ENCODE measurements at places on chromosomes 13 and 19.

DNA sequence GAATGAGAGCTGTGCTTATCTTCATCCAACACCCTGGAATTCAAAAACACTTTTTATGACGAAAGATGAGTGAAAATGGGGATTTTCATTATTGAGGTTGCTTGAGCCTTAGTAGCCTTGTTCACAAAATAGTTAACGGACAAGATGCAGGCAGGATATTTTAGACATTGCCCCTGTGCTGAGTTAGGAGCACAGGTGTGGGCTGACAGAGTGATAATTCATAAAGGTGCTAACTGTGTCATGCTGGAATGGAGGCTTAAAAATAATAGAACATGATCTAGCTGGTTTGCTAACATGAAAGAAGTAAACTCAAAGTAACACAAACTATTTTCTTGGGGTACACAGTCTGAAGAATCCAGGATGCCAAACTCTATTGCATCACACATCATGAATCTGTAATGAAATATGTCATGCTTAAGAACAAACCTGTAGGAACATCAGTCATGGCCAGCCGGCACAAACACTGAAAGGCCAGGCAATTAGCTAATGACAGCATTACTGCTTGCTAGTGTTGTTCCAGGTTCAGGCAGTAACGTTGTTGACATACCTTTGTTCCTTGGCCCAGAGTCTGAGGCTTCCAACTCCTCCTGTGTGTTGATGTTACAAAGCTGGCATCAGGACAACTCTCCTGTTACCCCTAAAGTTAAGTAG, 55.3 kb downstream of the FRY start:
- no peak for DNase-seq
- H3K4me1 ChIP-seq: peaks cover 16% of the 10 kb centered on the region
- H3K4me3 ChIP-seq: no peak overlapping the region
- H3K27me3 ChIP-seq: no peaks in the 10 kb centered on the region

- no peak overlapping the region for H3K4me3 ChIP-seq
- no peaks in the 10 kb centered on the region for H3K27me3 ChIP-seq
- no peaks in the 10 kb centered on the region for H3K4me1 ChIP-seq
- H3K27ac ChIP-seq: no peak overlapping the region
- no peak for DNase-seq
Measured at GRCh38 chr13:59834801-59835200, 328.9 kb downstream of the DIAPH3 start.

- no peak overlapping the region for H3K4me3 ChIP-seq
- no peak for DNase-seq
- no peak overlapping the region for H3K27ac ChIP-seq
- H3K27me3 ChIP-seq: peaks cover 18% of the 10 kb centered on the region
- peaks cover 8% of the 10 kb centered on the region for H3K4me1 ChIP-seq
Measured at GRCh38 chr19:32199501-32200040, 145.8 kb upstream of the ZNF507 start.

DNA sequence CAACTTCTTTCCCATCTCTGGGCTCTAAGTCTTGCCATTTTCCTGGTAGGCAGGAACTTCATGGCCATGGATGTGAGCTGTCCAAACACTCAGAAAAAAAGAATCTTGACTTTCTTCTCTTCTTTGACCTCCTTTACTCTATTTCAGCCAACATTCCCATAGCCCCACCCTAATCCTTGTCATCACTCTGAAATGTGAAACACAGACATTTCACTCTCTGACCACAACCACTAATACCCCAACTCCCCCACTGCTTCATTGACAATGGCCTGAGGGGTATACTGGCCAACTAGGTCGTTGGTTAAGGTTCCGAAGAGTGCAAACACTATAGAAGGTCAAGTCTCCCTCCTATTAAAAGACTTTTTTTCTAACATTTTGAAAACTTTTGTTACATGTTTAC, 4.7 kb upstream of the CYP2A13 start:
- H3K4me1 ChIP-seq: peaks cover 3% of the 10 kb centered on the region
- DNase-seq: no peak

DNA sequence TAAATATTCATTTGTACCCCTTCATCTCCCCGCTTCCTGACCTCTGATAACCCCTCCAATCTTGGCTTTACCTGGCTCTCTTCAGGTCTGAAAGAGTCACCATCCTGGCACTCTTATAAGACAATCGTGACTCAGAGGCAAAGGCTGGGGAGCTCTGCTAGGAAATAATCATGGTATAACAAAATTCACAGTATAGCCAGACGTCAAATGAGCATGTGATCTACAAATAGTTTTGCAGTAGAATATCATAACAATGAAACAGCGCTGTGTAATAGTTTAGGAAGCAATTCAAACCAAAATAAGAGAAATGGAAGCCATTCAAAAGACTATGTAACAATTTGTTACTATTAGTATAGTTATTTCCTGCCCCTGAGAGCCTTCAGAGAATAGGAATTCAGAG, 34.2 kb downstream of the RXFP2 start:
- DNase-seq: no peak
- H3K27me3 ChIP-seq: peaks cover under 1% of the 10 kb centered on the region
- H3K27ac ChIP-seq: peak overlapping the region; percentile 75
- no peaks in the 10 kb centered on the region for H3K36me3 ChIP-seq

DNA sequence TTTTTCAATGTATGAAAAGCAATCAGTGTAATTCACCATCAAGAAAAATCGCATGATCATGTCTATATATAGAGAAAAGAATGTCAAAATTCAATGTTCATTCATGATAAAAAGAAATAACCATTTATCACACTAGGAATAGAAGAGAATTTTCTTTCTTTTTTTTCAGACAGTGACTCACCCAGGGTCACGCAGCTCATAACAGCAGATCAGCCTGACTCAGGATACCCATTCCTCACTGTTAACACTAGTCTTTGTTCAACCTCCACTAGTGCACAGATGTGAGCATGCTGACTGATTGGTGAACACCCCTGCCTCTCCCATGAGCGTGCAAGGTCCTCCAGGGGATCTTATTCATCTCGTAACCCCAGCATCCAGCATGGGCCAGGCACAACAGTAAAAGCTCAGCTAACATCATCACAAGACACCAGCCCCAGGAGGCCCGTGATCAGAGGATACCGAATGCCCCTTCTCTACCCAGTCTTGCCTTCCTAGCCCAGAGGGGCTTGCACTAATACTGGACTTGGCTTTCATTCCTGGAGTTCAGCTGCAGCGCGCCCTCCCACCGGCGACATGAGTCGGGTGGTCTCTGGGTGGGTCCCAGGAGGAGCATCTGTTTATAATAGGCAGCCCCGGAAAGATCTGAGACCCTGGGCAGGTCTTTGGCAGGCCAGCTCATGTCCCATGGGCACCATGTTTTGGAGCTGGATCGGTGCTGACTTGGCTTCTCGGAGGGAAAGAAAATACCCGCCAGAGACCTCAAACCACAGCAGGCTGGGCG, 539.5 kb upstream of the SLC10A2 start:
- no peaks in the 10 kb centered on the region for H3K4me1 ChIP-seq
- H3K27me3 ChIP-seq: no peaks in the 10 kb centered on the region
- H3K4me3 ChIP-seq: no peak overlapping the region
- no peak overlapping the region for H3K27ac ChIP-seq
- DNase-seq: no peak

- peaks cover 3% of the 10 kb centered on the region for H3K4me1 ChIP-seq
- peak; percentile 38 for DNase-seq
- H3K27me3 ChIP-seq: peaks cover 27% of the 10 kb centered on the region
- H3K4me3 ChIP-seq: no peak overlapping the region
- no peaks in the 10 kb centered on the region for H3K36me3 ChIP-seq
- H3K27ac ChIP-seq: no peak overlapping the region
Measured at GRCh38 chr13:27379694-27380641, 44.5 kb upstream of the GTF3A start.

DNA sequence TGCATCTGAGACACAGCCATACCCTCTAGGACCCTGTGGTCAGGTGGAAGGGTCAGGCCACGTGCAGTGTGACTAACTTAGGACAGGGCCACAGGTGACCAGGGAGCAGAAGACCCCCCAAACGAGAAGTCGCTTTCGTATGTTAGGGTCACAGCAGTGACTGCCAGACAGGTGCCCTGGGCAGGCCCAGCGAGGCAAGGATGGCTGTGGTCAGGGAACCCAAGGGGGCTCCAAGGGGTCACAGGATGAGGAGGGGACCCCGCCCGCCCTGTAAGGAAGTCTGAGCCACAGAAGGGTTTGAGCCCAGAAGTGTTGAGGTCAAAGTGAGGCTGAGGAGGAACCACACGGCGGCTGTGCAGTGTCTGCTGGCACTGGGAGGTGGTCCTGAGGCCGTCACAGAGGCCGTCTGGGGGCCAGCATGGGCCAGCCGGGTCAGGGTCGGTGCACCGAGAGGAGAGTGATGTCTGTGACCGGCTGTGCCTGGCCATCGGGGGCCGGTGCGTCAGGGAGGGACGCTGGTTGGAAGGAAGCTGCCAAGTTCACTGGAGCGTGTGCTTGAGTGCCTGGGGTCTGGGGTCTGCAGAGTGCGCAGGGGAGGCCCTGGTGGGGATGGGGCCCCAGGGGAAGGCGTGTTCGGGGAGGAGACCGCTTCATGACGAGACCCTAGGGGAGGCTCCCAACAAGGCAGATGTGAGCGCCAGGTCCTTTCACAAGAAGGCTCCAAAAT, 24.8 kb upstream of the TMEM255B start:
- no peak overlapping the region for H3K4me3 ChIP-seq
- H3K27ac ChIP-seq: no peak overlapping the region
- no peaks in the 10 kb centered on the region for H3K4me1 ChIP-seq
- H3K27me3 ChIP-seq: peaks cover 2% of the 10 kb centered on the region
- no peak for DNase-seq

- peaks cover 2% of the 10 kb centered on the region for H3K36me3 ChIP-seq
- no peak for DNase-seq
- H3K27me3 ChIP-seq: no peaks in the 10 kb centered on the region
Measured at GRCh38 chr19:4358709-4359626, 15.6 kb downstream of the MPND start.

DNA sequence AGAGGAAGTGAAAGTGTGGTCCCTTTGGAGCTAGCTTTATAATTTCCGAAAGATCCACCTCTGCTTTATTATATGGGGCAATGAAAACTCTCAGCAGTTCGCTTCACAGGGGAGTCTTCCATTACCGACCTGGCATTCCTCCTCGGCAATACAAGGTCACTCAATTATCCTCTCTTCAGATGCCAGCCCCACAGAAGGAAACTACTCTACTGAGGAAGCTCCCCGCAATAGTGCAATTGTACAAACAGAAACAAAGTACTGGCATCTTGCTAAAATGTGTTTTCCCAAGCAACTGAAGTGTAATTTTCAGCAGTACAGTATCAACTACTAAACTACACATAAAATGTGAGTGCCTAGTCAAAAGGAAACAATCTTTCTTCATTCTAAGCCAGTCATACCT, 702.0 kb downstream of the PCDH9 start:
- no peak overlapping the region for H3K27ac ChIP-seq
- H3K4me3 ChIP-seq: no peak overlapping the region
- no peaks in the 10 kb centered on the region for H3K4me1 ChIP-seq
- no peaks in the 10 kb centered on the region for H3K27me3 ChIP-seq
- no peak for DNase-seq

DNA sequence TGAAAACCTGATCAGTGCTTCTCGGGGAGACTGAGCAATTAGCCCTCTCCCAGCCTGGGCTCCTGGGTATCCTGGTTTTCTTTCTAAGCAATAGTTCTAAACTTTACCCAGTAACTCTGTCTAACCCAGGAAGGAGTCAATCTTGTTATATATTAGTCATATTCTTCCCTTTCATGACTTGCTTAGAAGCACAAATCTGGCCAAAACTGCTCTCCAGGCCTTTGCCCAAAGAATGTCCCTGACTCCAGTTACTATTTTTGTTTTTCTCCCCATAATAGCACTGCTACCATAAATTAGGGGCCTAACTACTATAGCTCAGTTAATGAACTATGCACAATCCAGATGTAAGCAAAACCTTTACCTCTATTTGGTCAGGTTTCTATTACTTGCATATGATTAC, 355.8 kb upstream of the HTR2A start:
- no peaks in the 10 kb centered on the region for H3K36me3 ChIP-seq
- H3K27ac ChIP-seq: no peak overlapping the region
- no peak overlapping the region for H3K4me3 ChIP-seq
- DNase-seq: no peak
- H3K4me1 ChIP-seq: no peaks in the 10 kb centered on the region

DNA sequence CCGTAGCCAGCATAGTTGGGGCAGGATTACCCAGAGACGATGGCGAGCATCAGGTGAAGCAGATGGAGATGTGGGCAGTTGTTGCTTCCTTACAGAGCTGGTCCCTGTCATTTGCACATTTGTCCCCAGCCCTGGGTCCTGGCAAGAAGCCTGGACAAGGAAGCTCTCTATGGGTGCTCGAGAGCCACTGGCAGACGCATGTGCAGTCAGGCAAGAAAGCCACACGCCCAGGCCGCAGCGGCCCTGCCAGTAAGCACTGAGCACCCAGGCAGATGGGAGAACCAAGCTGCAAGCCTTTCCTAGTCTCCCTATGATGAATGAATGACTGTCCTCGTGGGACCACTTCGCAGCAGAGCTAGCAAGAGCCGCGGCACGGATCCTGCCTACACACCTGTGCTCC, 182.8 kb downstream of the FOXO1 start:
- H3K36me3 ChIP-seq: no peaks in the 10 kb centered on the region
- no peak overlapping the region for H3K4me3 ChIP-seq
- no peaks in the 10 kb centered on the region for H3K27me3 ChIP-seq
- DNase-seq: no peak
- H3K4me1 ChIP-seq: peaks cover 45% of the 10 kb centered on the region
- peak overlapping the region; percentile 83 for H3K27ac ChIP-seq

DNA sequence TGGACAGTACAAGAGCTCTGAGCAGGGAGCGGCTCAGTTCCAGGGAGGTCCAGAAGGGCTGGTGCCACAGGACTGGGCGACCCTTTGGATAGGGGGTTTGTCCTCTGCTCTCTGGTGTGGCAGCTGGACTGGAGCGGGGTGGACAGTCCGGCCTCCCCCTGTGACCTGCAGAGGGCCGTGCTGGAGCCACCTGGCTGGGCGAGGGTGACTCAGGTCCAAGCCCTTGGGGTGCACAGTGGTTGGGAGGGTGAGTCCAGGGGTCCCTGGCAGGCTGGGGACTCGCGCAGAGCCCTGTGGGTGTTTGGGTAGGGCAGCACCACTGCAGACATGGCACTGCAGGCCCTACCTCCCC, 7.2 kb downstream of the SSBP4 start:
- no peak for DNase-seq
- H3K27ac ChIP-seq: peak overlapping the region; percentile 94
- no peaks in the 10 kb centered on the region for H3K36me3 ChIP-seq
- no peaks in the 10 kb centered on the region for H3K27me3 ChIP-seq
- peaks cover 44% of the 10 kb centered on the region for H3K4me1 ChIP-seq

DNA sequence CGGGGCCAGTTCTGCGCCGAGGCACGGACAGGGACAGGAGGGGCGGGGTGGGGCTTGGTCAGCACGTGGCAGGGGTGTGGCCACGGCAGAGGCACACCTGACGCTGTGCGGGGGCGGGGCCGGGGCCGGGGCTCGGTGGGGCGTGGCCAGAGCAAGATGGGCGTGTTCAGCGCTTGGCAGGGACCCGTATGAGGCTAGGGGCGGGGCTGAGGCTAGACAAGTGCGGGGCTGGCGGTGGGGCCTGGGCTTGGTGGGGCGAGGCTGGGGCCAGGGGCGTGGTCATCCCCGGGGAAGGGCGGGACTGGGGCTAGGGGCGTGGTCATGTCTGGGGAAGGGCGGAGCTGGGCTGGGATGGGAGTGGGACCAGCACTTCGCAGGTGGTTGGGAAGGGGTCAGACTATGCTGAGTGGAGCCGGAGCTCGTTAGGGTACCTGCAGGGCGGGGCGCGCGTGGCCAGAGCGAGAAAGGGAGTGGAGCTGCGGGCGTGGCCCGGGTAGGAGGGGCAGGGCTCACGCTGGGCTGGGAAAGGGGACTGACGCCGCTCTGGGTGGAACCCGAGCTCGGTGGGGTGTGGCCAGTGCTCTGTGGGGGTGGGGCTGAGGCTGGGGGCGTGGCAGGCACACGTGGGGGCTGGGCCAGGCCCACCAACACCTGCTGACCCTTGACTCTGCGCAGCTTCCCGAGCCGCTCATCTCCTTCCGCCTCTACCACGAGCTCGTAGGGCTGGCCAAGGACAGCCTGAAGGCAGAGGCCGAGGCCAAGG, 12.8 kb downstream of the POLR2E start:
- H3K27ac ChIP-seq: peak overlapping the region; percentile 84
- DNase-seq: peak; percentile 96
- peak overlapping the region; percentile 80 for H3K4me3 ChIP-seq
- H3K4me1 ChIP-seq: peaks cover 37% of the 10 kb centered on the region
- peaks cover 7% of the 10 kb centered on the region for H3K36me3 ChIP-seq

Data from T-helper 17 cell (primary cell).